Left ventricle myocardium superior (tissue), 1 donor: ENCODE measurements at places on chromosomes 2 and 18.

DNA sequence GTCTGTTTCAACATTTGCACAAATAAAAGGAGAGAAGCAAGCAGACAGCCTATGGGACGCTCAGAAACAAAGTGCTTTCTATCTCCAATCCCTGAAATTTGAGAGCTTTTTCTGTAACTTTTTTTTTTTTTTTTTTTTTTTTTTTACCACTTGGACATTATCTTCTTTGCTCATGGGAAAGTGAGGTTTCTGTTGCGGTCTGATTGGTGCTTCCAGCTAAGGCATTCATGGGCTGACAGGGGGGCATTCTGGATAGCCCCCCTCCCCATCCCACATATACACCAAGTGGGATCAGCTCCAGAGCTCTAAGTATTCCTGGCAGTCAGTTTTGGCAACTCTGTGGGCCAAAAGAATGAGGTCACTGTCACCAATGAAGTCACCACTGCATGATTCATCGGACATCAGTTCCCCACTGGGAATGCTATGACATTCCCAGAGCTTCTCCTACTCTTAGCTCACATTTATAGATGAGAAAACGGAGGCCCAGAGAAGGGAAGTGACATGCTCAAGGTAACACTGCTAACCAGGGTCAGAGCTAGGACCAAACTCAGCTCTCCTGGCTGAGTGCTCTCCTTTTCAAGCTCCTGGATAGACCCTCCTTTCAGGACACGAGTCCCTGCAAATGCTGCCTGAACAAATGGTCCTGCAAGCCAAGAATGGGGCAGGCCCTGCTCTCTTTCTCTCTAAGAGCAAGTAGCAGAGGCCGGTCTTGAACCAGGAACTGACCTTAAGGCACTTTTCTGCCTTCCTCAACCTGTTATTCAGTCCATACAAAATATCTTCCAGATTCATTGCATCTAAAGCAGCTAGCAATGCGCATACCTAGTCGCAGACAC is 61.3 kb downstream of the TMEM247 start:
- DNase-seq: no peak

- DNase-seq: no peak
Measured at GRCh38 chr2:33214857-33215256, 261.6 kb upstream of the RASGRP3 start.

DNA sequence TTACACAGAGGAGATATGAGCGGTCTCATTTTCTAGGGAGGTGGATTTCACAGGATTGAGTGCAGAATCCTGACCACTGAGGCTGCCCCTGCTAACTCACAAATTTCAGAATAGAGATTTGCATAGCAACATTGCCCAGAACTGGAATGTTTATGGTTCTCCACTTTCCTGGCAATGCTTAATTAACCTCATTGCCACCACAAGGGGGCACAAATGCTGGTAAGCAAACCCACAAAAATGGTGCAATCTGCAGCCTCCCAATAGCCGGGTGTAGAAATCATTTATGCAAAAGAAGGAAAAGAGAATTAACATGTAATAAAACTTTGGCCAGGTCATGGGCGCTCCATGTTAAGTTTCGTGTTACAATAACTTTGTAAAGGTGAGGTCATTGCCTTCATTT is 112.4 kb downstream of the CYRIA start:
- no peak for DNase-seq

DNA sequence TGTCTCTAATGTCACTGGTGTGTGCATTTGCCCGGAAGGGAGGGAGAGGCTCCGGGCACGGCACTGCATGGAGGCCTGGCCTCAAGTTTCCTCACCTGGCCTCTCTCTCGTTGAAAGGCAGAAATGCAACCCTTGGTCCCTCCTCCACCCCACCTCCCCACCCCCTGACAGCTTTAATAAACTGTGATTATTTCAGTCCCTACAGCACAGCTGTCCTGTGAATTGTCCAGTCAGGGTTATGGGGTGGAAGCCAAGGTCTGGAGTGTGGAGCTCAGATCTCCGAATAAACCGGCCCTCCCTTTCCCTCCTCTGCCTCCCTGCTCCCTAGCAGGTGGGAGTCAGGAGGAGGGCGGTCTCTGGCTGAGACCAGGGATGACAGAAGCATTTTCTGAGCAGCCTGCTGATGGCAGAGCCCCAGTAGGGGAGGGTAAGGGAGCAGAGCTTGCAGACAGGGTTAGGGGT is 199.2 kb upstream of the SMAD2 start:
- no peak for DNase-seq

- DNase-seq: no peak
Measured at GRCh38 chr2:105934467-105934866, 189.8 kb downstream of the NCK2 start.

GRCh38 chr18:25724997-25725396 is 365.4 kb downstream of the SS18 start:
- no peak for DNase-seq

GRCh38 chr2:212266297-212266696 is 272.3 kb downstream of the ERBB4 start:
- no peak for DNase-seq

DNA sequence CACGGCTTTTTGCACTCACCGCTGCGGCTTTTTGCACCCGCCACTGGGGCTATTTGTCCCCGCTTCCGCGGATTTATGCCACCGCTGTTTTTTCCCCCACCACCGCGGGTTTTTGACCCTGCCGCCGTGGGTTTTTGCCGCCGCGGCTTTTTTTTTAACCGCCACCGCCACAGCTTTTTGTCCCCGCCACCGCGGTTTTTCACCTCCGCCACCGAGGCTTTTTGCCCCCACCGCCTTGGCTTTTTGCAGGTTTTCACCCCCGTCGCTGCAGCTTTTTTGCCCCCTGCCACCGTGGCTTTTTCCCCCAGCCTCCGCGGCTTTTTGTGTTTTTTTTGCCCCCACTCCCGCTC is 2796.7 kb upstream of the TEKT4 start:
- no peak for DNase-seq

- no peak for DNase-seq
Measured at GRCh38 chr18:68972176-68972575, 174.3 kb downstream of the CCDC102B start.

DNA sequence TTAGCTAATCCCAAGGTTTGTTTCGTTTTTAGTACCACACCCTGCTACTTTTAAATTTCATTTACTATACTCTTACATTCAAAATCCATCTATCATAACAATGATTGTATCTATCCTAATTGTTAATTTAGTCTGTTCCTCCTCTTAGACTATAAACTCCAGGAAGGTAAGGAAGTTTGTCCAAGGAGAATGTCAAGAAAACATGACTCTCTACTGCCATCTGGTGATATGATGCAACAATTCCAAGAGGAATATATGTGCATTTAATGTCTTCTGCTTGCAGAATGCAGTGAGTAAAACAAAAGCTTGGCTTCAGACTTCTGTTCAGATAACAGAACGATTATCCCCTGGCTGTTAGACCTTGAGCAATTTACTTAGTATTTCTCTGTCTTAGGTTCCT is 1267.1 kb downstream of the LRP1B start:
- no peak for DNase-seq

GRCh38 chr18:50706199-50706598 is 113.6 kb downstream of the MRO start:
- DNase-seq: no peak

GRCh38 chr2:30940839-30941238 is 133.6 kb upstream of the CAPN13 start:
- no peak for DNase-seq

GRCh38 chr2:172953411-172953810 is 122.2 kb upstream of the MAP3K20 start:
- no peak for DNase-seq

DNA sequence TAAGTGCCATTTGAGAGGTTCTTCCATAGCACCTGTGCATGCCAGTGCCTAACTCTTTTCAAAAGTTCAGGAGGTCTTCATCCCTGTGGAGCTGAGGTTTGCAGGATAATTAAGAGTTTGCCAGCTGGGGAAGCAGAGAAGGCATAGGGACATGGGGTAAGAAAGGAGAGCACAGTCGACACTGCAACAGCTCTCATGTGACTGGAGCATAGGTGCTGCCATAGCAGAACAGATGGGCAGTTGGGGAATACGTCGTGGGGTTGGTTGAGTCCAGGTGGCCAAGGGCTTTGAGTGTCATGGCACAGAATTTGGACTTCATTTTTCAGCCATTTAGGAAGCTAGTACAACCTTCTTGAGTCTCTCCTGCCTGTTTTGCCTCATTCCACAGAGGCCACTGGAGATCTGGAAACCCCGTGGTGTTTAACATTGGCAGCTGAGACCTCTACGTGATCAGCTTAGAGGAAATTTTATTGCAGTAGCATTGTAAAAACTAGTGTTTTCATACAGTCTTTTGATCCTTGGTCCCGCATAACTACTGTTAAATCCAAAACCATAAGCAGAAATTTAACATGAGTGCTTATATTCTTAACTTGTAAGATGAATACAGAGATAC is 65.1 kb downstream of the CRIM1 start:
- no peak for DNase-seq

DNA sequence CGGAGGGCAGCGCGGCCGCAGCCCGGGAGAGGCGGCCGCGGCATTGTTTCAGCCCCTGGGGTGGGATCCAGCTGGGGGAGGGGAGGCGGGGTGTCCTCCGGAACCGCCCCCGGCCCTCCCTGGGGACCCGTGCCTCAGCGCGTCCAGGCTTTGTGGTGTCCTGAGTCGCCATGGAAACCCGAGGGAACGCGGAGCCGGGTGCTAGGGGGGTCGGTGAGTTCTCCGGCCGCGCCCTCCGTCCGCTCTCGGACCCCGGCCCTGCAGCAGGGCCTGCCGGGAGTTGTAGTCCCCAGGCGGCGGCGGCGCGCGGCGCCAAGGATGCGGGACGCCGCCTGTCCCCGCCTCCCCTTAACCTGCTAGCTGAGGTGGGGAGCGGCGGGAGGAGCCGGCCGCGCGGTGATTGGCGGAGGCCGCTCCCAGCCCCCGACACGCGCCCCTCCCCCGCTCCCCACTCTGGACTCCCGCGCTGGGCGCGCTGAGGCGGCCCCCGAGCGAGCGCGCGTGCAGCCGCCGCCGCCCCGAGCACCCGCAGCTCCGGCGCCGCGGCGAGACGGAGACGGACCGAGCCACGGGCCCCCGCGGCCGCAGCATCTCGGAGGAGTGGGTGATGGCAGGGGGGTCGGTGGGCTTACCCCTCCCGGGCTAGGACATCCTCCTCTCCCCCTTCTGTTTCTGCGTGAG is at the start of gene DPYSL5:
Gene DPYSL5 (plus strand): TSS at position 478 of the 681 bp plus-strand sequence. CDS start 50,368 bp downstream, outside the sequence.
- DNase-seq: peak; percentile 31

DNA sequence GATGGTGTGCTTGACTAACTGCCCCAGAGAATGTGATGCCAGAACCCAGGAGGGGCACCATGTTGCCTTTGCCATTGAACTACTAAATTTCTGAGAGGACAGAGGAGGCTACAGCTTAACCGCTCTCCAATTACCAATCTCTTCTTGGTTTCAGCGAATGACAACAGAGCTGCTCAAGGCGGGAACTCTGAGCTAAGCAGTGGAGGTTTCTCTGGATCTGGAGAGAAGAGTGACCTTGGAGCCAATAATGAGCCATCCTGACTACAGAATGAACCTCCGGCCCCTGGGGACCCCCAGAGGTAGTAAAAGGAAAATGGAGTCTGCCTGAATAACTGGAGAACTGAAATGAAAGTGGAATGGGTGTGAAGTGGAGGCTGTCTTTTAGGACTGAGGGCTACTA is 53.2 kb downstream of the DIS3L2 start:
- no peak for DNase-seq

- DNase-seq: no peak
Measured at GRCh38 chr2:128789221-128789620, 470.6 kb upstream of the HS6ST1 start.

DNA sequence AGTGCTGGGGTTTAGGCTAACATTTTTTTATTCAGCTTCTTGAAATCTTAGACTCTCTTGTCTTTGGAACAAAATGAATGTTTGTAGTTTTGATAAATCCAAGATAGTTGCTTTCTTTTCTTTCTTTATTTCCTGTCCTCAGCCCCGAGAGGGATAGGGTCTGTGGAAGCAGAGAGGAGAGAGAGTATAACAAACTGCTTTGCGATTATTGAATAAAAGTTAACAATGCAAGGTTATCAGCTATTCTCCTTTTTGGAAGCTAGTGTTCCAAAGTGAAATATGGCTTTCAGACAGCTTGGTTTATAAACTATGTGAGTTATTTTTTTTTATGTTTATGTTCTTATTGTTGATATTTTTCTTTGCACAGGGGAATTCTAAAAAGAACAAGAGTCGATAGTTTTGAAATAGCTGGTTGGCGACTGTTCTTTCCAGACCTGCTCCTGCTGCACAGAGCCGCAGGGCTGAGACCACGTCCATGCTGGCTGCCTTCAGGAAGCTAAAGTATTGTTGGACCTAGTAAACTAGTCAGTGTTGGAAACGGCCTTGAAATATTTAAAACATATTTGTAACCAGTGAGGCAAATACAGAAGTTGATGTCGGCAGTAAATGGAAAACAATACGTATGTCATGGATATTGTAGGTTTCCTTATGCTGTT is 15.5 kb upstream of the STON1 start:
- DNase-seq: no peak

GRCh38 chr2:196318517-196319377 is 147.4 kb upstream of the STK17B start:
- DNase-seq: peak; percentile 67

DNA sequence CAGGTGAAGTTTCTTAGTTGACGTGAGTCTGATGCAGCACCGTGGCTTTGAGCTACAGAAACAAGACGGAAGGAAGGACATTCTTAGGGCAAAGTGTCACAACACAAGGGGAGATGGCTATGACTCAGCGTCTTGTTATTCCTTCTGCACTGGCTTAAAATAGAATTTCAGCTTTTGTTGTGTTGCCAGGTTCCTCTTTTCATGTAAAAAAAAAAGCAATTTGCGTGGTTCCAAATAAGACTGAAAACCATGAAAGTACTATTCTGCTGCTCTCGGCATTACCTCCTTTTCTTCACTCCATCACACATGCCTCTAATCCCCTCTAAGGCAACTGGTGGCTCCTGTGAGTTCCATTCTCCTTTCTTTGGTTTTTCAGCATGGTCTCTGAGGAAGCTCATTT is 150.1 kb downstream of the ANTXR1 start:
- DNase-seq: no peak

DNA sequence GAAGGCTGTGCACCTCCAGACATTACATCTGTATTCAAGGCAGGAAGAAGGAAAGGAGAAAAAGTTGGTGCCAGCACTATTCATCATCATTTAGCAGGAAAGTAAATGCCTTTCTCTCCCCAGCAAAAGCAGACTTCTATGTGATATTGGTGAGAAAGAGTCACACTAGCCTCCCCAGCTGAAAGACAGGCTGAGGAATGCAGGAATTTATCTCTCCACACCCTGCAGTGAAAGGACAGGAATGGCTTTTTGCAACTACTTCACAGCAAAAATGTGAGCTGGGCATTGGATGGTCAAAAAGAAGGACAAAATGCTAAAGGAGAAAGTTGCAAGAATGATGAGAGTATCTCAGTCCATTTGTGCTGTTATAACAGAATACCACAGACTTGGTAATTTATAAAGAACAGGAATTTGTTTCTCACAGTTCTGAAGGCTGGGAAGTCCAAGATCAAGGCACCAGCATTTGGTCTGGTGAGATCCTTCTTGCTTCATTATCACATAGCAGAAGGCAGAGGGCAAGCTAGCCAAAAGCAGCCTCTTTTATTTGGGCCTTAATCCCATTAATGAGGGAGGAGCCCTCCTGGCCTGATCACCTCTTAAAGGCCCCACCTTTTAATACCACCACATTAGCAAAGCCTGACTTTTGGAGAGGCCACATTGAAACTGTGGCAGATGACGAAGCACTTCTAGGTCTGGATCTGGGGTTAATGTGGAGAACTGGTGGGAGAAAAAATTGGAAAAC is 388.1 kb upstream of the SLC14A2 start:
- DNase-seq: no peak
